ENCODE measurements at places on chromosomes 3 and 15. TPM values are rescaled to one million over a fixed set of nuclear protein-coding genes. Genes with fewer than 3 reads are reported as not detected.

DNA sequence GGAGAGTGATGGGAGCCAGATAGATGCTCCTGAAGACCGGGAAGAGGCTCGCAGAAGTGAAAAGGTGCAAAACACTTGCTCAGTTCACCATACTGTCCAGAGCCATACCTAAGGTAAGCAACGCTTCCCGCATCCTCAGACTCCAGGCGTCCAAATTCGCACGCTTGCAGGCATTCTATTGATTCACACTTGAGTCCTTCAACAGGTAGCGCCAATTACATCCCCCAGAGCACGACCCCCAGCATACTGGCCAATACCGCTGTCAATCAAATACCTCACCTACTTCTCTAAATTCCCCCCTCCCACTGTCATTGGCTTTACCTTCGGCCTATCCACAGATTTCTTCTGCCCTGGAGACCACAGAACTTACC is 361 bp upstream of the STXBP5L start:
- DNase-seq = no peak

The RLBP1 gene
- total RNA-seq = not detected

DNA sequence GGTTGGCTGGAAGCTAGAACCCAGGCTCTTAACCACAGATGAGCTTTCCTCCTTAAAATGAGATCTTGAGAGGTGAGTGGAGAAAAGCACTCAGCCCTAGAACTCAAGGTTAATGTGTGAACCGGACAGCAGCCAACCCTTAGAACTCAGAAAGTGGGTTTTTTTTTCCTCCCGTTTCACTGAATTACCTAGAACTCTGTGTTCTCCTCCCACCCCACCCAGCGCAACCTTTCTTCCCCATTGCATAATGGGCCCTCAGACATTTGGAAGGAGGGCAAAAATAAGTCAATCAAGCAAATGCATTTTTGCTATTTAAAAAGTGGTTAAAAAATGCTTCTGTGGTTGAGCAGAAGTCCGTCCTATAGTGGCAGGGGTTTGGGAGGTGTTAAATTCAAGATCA is 36.7 kb downstream of the POC1A start:
- no peak for DNase-seq

DNA sequence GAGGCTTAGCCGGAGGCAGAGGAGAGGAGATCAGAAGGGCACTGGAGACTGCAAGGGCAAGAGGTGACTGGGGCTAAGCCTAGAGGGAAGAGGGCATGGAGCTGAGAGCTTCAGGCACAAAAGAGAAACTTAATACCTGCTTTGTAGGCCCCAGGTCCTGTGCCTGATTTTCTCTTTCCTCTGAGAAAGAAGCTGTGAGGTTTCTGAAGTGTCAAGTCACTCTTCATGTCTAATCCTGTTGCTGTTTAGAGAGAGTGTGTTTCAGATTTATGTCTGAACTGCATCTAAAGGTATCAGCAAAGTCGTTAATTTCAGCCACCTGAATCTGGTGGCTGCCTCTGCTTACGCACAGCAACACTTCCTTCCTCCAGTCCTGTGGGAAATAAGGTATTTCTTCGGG is 106.9 kb upstream of the RNU6-1 start:
- no peak for DNase-seq

DNA sequence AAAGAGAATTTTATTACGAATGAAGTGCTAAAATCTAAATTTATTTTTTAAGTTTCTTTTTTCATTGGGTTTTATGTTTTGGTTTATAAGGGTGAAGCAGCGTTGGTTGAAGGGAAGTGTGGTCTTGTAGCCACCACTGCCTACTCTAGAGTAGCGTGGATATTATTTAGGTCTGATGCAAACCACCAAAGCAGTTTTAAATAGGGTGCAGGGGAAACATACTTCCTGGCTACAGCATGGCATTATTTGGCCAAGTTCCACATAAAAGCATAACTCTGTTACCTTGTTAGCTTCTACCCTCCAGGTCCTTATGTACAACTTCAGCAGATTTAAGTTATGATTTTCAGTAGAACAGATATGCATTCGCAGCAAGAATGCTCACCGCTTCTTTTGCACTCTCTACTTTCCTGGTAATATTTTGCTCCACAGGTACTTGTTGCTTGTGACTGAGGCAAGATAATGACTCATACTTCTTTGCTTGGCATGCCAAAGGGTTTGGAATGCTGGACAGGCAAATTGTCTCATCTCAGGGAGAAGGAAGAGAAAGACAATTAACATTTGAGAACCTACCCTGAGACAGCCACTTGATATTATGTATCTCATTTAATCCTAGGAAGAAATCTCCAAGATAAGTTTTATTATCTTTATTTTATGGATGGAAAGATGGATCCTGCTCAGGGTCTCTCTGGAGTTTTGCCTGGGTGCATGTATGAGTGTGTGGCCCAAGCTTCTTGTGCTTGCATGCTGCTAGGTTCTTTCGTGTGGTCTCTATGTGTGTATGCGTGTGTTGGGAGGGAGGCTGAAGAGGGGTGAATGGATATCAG is 5.4 kb downstream of the TGFBR2 start:
- DNase-seq = no peak

DNA sequence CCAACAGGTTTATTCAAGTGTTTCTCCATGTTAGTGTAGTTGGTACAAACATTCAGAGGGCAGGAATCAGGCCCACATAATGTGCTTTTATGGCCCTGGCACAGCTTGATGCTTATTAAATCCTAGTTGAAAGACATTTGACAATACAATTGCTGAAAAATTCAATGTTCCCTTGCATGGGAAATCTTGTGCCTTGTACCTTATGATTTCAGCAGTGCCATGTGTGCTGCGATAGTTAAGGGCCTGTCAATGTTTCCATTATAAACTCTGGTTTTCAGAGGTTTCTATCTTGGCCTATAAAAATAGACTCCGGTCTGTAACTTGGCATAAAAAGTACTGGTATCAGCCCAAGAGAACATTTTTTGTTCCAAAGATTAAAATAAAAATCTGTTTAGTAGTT is 207.2 kb downstream of the TBC1D5 start:
- no peak for DNase-seq

DNA sequence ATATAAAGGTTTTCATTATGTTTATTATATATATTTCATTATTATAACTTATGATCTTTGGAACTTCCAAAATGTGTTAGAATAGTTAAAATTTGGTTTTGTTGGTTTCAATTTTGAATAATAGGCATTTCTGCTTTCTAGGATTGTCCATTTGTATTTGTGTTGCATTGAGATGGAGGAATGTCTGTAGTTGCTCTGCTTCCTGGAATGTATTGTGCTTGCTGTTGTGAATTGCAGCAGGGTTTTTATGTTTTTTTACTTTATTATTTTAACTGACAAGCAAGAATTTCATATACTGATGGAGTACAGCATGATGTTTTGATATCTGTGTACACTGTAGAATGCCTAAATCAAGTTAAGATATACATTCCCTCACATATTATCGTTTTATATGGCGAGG is 247.4 kb downstream of the XXYLT1 start:
- no peak for DNase-seq

- no peak for DNase-seq
Observed at GRCh38 chr3:69784954-69785514, 45.8 kb downstream of the MITF start.

The KY gene
- total RNA-seq = not detected

DNA sequence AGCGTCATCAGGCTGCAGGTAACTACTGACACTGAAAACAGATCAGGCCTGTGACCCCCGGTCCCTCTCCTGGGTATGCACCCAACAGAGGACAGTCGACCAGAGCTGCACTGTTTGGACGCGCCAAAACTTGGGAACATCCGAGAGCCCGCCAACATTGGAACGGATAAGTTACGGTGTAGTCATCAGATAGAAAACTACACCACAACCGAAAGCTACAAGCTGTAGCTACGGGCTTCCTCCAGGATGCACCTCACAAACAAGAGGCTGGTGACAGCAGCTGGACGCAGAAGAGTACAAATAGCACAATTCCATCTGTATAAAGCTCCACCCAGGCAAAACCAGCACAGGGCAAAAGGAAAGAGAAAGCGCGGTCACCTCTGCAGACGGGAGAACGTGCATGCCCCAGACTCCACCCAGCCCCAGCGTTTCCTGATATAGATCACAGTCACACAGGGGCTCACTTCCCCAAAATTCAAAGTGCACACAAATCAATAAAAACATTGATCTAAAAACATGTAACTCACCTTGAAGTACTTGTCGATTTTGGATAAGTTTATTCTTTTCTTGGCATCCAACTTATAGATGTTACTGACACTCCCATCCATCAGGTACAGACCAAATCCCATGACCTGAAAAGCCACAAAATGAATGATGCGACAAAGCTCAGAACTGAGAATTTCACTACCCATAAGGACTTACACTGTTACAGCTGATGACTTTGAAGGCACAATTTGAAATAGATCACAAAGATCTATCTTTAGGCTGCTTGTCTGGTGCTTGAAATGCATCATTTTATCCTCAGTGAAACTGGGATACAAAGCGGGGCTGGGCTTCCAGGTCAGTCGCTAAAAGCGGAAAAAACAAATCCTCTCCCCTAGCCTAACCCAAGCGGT is 43.3 kb downstream of the CYFIP1 start:
- DNase-seq = no peak

GRCh38 chr15:65396283-65396964 is 18.6 kb upstream of the IGDCC3 start:
- DNase-seq = no peak

- no peak for DNase-seq
Observed at GRCh38 chr3:177211503-177212277, 14.4 kb upstream of the TBL1XR1 start.

The CIB2 gene
- 2.3 TPM for total RNA-seq

DNA sequence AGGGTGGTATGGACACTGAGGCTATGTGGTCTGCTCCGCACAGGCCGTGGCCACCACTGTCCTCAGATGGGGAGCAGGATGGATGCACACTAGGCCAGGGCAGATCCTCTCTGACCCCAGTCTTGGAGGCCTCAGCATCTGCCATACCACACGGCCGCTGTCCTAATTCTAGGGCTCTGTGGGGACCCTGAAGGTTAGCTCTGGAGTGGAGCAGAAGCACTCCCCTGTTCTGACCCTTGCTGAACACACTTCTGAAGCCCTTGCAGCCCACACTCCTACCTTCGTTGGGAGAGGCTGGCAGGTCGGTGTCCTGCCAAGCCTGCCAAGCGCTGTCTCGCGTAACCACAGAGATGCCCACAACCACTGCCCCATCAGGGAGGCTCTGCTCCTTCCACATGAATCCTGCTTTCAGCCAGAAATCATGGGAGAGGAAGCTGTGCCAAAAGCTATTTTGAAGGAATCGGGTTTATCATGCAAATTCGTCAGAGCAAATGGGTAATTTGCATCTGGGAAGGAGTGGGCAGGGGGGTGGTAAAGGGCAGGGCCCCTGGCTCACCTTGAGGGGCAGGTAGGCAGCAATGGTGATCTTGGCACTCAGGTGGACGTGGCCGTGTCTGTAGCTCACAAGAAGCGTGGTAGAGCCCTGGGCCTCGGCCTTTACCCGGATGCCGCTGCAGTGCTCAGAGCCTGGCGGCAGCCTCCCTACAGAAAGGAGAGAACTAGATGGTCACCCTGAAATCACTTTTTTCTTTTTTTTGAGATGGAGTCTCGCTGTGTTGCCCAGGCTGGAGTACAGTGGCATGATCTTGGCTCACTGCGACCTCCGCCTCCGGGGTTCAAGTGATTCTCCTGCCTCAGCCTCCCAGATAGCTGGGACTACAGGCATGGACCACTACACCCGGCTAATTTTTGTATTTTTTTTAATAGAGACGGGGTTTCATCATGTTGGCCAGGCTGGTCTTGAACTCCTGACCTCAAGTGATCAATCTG is 54.4 kb downstream of the NUP210 start:
- no peak for DNase-seq
